ENCODE measurements at places on chromosomes 7 and 10.

- DNase-seq: no peak
These were observed 13.9 kb upstream of the LRRN3 start for GRCh38 chr7:111077001-111077400.

- no peak for DNase-seq
These were observed 61.0 kb downstream of the TES start for GRCh38 chr7:116271161-116271913.

GRCh38 chr7:51764976-51765375 is 448.4 kb upstream of the COBL start:
- DNase-seq: no peak

GRCh38 chr7:142385491-142386340 is 127.9 kb upstream of the PRSS58 start:
- peak; percentile 23 for DNase-seq

DNA sequence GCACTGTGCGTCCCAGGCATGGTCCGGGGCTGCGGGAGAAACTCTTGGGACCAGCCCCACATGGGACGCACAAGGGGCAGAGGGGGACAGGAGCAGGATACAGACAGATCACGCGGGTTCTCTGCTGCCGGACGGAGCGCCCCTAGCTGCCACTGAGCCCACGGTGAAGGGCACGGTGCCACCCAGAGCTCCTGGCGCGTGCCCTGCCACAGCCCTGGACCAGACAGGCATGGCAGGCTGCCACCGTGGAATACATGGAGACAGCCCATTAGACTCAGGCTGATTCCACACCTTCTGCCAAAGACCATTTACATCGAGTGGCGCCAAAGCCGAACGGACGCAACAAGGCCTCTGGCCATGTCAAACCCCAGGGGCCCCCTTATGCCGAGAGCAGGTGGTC is 90.4 kb downstream of the MAD1L1 start:
- no peak for DNase-seq

DNA sequence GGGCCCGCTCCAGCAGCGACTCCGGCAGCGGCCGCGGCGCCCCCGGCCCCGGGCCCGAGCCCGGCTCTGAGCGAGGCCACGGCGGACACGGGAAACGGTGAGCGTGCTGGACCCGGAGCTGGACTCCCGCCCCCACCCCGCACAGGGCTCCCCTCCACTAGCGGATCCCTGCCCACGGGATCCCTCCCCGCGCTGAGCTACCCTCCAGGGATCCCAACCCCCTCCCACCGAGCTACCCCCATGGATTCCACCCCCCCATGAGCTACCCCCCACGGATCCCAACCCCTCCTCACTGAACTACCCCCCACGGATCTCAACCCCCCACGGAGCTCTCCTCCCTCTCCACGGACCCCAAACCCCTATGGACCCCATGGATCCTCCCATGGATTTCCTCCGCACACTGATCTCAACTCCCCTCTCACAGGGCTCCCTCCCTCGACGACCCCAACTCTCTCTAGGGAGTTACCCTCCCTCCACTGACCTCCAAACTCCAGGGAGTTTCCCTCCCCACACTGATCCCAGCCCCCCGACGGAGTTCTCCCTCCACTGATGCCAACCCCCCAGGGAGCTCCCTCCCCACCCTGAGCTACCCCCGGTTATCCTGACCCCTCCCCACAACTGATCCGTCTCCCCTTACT is 20.6 kb upstream of the HSPB1 start:
- no peak for DNase-seq

DNA sequence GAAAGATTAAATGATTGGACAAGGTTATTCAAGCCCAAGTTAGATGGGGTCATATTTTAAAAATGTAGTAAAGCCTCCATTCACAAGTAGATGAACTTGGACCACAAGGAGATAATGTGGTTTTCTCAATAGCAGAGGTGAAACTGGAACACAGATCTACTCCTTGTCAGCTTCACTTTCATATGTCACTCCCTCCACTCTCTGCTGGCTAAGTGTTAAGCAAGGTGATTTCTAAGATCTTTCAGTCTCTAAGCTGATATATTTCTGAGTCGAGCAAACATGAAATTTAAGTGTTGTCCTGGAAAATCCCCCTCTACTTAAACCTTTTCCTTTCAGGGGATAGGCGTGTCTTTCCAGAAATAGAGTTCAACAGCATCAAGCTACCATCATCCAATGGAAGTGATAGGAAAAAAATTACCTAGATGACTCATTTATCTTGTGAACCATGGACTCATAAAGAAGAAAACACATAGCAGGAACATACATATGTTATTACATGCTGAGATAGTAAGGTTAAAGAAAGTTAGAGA is 275.0 kb downstream of the PTEN start:
- no peak for DNase-seq

- DNase-seq: no peak
These were observed 24.2 kb downstream of the COL1A2 start for GRCh38 chr7:94418851-94419250.

DNA sequence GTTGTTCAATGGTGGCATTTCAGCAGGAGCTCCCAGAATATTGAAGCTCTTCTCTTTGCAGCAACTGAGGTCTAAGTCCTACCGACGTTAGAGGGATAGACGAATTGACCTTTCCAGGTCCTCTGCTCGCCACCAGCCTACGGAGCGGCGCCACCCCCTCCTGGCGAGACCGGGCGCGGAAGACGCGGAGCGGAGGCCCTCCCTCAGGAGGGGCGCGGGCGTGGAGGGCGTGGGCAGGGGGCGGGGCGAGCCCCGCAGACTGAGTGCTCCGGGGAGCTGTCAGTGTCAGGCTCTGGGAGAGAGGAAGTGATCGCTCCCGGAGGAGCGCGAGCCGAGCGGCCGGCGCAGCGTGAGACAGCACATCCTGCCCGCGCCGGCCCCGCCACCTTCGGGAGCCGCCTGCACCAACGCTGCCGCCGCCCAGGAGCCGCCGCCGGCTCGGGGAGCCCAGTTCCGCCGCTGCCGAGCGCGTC is at the start of gene DYNC1I1:
DYNC1I1 (plus strand) TSS at position 257 of the 473 bp plus-strand sequence. CDS start 32,176 bp downstream, outside the sequence.
- peak; percentile 12 for DNase-seq

- peak; percentile 28 for DNase-seq
These were observed at the start of gene MICALL2 for GRCh38 chr7:1458683-1459511. Gene MICALL2, minus strand, starts transcription at chr7:1459470. Its CDS starts 144 bp downstream, at chr7:1459326.

DNA sequence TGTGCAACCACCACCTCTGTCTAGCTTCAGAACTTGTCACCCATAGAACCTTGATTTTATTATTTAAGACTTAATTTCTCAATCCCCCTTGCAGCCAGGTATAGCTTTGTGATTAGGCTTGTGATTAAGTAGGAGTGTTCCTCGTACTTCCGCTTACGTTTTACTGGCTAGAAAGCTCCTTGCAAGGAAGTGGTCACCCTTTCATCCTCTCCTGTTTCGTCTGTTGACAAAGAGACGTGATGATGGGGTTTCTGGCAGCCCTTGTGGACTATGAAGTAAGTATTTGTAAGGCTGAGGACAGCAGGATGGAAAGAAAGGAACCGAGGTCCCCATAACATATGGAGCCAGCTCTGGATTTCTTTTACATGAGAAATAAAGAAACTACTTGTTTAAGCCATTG is 86.5 kb upstream of the KDM7A start:
- no peak for DNase-seq

- no peak for DNase-seq
These were observed 74.0 kb upstream of the TRIL start for GRCh38 chr7:29032146-29032545.

DNA sequence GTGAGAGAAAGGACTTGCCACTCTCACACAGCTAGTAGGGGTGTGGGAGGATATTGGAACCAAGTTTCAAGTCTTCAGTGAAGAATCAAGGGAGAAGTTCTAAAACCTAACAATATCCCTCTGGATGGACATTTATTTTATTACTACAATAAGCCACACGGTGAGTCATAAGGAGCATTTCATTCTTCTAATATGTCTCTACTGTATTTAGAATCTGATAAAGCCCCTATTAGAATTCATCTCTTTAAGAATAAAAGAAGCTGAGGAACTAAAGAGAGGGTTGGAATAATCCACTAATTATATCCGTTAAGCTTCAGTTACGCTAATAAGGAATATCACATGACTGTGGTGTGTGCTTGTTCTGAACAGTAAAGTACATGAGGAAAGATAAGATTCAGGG is 40.9 kb upstream of the ATRNL1 start:
- DNase-seq: no peak

DNA sequence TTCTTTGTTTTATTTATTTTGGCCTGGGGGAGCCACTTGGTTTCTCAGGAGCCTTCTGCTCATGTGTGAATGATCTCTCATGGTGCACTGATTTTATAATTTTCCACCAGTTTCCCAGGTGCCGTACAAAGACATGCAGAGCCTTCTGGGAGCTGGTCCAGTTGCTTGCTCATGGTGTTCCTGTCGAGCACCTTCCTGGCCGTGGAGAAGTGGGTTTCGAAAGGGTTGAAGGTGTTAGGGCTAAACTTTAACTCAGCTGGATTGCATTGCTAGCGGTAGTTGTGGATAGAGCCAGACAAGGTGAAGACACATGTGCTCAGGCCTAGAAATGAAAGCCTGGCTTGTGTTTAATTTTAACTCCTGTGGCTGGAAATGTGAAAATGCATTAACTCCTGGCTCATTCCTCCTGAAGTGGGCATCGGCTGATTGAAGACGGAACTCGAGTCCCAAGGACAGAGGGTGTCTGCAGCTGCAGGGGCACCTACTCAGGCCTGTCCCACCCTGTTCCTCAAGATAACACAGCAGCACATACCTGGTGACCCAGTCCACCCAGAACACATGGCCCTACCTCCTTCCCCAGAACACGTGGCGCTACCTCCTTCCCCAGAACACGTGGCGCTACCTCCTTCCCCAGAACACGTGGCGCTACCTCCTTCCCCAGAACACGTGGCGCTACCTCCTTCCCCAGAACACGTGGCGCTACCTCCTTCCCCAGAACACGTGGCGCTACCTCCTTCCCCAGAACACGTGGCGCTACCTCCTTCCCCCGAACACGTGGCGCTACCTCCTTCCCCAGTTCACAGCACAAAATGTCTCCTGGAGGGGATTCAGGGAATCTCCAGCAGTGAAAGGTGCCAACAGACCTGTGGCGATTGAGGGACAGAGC is 133.2 kb downstream of the WDR37 start:
- no peak for DNase-seq

- no peak for DNase-seq
These were observed 269.2 kb downstream of the RNLS start for GRCh38 chr10:88313878-88314277.

DNA sequence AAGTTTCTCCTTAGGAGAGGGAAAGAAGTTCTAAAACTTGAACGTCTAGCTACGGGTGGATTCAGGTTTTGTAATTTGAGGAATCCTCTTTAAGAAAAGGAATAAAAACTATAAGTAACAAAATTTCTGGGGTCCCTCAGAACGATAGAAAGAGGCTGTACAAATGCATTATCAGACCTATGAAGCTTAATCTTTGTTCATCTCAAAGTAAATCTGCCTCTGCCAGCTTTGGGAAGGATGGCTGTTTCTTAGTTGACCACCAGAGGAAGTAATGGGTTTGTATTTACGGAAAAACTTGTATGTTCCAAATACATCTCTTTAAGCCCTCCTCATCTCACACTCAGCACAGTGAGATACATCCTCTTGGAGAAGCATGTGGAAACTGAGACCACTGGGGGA is 864 bp downstream of the PSTK start:
- no peak for DNase-seq

DNA sequence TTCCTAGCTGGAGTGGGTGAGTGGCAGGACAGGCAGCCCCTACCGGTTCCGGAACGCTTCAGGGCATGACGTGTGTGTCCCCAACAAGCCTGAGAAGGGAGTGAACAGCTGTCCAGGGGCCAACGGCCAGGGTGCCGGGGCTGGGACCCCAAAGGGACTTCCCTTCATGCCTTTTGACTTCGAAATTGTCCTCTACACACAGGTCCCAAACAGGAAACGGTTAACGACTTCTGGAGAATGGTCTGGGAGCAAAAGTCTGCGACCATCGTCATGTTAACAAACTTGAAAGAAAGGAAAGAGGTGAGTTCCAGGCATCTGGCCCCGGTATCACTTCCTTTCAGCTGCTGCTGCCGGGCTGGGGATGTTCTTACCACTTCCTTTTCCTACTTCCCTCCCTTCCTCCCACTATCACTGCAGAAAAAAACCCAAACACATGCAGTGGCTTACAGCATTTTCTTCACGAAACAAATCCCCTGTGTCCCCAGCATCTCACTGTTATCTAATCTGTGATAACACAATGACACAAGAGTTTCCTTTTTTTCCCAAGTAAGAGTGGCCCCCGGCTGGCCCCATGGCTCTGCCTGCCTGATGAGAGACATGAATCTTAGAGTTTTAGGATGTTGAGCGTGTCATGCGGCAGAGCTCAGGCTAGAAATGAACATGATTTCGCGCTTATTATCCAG is 63.2 kb downstream of the MKI67 start:
- DNase-seq: peak; percentile 41

DNA sequence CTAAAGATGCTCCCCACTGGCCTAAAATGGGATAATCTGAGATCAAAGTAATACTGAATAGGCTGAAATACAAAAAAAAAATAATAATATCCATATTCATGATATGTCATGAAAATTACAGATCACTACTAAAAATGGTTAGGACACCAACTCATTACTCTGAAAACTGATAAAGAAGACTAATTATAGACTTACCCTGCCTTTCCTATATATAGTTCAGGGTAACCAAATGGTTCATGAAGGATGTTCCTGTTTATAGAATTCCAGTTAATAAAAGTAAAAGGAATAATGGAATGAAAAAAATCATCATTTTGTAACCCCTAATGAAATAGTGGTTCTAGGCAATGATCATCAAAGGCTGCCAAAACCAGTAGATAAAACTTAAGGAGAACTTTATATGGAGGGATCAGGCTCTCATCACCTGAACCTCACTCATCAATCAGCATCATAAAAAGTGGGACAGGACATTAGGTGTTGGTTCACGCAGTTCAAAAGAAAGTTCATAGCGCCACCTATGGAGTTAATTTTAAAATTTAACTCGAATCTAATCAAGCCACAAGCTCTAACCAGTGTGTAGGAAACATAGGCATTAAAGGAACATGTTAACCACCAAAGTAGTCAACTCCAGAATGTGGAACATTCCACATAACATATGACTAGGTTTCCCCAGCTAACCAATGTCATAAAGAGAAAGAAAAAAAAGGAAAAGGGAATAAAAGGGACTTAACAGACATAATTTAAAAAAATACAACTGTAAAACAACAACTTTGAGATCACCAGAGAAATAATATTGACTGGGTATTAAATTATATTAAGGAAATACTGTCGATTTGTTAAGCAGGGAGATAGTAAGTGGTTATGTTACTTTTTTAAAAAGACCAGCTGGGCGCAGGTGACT is 35.7 kb downstream of the P4HA1 start:
- DNase-seq: no peak

DNA sequence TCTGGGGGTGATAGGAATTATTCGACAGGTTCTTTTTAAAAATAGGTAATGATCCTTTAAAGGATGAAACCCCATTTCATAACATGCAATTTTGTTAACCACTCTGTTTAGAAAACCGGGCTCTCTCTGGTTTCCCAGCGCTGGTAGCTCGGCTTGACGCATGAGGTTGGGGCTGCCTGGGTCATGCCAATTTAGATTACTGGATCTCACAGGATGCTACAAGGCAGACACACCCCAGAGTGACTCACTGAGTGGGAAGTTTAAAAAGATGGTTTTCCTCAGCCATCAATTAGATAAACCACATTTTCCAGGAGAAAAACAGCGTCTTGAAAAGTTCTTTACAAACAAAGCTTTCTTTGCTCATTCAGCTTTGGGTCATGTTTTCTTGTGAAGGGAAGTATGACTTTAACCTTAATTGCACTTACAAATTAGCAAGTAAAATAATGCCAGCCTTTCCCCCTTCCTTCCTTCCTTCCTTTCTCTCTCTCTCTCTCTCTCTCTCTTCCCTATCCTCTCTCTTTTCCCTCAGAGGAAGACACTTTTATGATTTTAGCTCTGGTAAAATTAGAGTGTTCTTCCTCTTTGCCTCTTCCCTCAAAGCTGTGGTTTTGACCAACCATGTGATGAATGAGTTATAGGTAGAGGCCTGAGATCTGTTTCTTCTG is 99.8 kb downstream of the EPDR1 start:
- DNase-seq: no peak

Measured in activated naive CD4-positive, alpha-beta T cell treated with anti-CD3 and anti-CD28 coated beads, Interleukin-2, amount 50 U/mL, for 16 hours (primary cell).